ENCODE measurements at places on chromosomes 3 and 15.

GRCh38 chr3:156033428-156033827 lies 87.0 kb upstream of the KCNAB1 start:
- no peak for ATAC-seq

- ATAC-seq = no peak
These were observed 25.0 kb upstream of the GP9 start for GRCh38 chr3:129035360-129036221.

DNA sequence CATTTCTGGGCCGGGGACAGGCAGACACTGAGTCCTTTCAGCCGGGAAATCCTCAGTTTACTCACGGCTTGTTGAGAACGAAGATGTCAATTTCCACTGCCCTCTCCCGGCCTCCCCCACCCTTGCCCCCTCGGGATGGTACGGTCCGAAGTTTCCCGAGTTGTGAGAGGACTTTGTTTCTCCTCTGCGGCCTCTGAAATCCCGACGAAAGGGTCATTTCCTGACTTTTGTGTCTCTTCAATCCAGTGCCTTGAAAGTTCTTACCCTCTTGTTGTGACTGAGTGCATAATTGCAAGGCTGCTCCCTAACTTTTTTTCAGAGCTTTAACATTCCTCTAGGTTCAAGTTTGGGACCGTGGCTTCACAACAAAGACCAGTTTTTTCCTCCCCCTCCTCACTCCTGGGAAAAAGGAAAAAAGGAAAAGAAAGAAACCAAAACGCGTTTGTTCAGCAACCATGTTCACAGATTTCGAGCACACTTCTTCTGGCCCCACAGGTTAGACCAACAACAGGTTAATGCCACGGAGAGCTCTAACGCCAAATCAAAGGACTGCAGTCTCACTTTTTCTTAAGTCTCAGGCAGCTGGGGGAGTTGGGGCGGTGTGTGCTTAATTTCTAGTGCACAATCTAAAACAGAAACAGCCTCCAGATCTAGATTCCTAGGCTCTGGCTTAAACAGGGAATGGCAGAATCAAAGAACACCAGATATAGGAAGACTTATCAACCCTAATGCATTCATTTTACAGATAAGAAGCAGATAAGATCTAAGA lies 138.9 kb downstream of the TMCO5A start:
- no peak for ATAC-seq

GRCh38 chr3:158404131-158404718 lies 166.8 kb upstream of the MLF1 start:
- ATAC-seq = no peak

GRCh38 chr3:67468511-67468910 lies 185.9 kb downstream of the SUCLG2 start:
- ATAC-seq = no peak

DNA sequence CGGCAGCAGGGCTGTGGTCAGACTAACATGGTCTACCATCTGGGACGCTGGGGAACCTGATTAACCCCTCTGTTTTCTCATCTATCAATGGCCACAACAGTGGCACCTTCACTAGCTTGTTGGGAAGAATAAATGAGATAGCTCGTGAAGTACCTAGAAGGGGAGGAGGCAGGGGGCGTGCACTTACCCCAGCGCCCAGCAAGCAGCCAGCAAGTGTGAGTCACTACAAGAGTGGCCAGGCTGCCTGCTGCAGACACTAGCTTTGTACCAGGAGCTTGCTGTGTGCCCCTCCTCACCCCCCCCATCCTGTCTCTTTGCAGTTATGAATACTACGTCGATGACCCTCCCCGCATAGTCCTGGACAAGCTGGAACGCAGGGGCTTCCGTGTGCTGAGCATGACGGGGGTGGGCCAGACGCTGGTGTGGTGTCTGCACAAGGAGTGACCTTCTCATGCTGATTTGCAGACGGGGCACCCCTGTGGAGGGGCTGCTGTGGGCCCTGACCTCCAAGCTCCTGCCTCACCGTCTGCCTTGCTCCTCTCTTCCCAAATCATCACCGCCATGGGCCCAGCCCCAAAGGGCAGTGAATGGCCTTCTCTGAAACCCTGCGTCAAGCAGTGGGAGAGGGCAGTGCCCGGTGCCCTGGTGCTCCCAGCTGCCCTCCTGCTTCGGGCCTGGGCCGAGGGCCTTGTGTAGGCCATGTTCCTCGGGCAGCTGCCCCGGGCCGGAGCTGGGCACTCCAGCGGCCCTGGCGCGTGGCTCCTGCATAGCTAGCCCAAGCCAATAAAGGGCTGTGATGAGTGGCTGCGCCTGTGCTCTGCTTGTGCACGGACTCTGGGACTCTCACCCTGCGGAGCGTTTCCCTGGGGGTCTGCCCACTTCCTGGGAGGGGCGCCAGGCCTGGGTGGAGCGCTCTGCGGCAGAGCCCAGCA lies 2.6 kb upstream of the C15orf62 start:
- ATAC-seq = peak; percentile 72

- no peak for ATAC-seq
These were observed 86.4 kb downstream of the DNAJB8 start for GRCh38 chr3:128380295-128380694.
